Urinary bladder (tissue), 4 donors: ENCODE measurements at places on chromosomes 12 and 14. TPM values are rescaled to one million over a fixed set of nuclear protein-coding genes. Genes with fewer than 3 reads are reported as not detected.

The ORAI1 gene
- total RNA-seq: 5.9 TPM

GRCh38 chr14:72925815-72926291, 411 bp upstream of the DCAF4 start:
- DNase-seq: no peak

- no peak for DNase-seq
These were observed 56.4 kb downstream of the PITPNM2 start for GRCh38 chr12:123094349-123095077.

DNA sequence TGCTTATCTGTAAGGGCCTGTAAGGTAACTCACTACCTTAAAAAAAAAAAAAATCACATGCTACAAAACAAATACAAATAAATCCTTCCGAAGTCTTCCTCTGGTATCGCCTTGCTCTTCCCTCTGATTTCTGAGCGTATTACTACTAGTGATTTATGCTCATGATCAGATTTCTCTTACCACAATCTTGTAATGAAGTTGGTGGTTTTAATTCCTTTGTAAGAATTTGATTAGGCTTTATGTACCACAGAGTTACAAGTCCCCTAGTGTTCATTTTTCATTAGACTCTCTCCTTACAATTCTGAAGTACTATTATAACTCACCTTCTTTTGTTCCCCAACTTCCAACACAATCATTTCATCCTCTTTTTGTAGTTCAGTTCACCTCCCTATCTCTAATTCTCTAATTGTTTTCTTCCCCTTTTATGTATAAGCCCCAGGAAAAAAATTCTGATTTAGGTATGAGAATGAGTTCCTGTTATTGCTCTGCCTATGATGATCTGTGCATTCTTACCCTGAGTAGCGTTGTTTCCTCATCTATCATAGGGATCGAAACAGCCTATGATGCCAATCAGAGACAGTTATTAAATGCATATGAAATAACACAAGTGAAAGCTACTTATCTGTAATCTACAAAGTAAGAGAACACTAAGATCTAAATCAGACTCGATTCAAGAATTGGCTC, 81.5 kb downstream of the EPS8 start:
- no peak for DNase-seq

DNA sequence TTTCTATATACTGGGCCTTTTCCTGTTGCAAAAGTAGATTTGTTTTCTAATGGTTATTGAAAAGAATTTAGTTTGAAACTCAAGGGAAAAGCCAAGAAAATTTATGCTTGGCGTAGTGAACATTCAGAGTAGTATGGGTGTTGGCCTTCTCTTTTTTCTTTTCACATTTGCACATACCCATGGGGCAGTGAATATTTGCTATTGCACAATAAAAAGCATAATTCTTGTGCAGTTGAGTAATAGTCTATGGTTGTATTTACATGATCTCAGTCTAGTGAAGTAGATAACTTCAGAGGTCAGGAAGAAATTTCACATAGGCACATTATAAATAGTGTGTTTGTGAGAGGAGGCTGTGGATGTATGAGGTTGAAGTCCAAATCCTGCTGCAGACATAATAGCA, 158.1 kb downstream of the FLRT2 start:
- no peak for DNase-seq

DNA sequence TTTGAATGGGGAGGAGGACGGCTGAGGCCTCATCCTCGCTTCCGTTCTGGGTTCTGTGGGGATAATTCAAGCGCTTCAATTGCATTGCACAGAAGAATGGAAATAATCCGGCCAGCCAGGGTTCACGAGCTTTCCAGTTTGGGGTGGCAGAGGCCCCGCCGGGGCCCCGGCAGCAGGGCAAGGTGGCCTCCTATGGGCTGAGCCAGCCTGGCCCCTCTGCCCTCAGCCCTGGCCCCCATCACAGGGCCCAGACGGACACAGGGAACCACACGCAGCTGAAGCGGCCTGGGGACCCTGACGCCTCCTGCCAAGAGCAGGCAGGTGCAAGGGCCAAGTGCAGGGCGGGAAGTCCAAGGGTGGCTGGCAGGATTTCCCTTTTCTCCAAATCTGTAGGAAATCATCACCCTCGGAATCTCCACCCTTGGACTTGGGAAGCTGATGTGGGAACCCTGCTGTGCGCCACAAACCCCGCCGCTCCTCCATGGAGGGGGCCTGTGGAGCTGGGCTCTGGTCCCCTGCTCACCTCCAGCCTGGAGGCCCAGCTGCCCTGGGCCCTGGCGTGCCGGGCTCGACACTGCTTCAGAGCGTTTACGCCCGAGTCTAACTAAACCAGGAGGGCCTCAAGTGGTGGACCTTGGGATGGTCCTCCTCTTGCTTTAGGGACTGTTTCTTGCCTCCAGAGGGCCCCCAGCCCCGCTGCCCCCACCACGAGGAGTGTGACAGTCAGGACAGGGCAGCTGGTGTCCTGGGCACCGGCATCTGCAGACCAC, 78.4 kb downstream of the MOK start:
- DNase-seq: no peak
